ENCODE measurements at places on chromosomes 2 and 18.

DNA sequence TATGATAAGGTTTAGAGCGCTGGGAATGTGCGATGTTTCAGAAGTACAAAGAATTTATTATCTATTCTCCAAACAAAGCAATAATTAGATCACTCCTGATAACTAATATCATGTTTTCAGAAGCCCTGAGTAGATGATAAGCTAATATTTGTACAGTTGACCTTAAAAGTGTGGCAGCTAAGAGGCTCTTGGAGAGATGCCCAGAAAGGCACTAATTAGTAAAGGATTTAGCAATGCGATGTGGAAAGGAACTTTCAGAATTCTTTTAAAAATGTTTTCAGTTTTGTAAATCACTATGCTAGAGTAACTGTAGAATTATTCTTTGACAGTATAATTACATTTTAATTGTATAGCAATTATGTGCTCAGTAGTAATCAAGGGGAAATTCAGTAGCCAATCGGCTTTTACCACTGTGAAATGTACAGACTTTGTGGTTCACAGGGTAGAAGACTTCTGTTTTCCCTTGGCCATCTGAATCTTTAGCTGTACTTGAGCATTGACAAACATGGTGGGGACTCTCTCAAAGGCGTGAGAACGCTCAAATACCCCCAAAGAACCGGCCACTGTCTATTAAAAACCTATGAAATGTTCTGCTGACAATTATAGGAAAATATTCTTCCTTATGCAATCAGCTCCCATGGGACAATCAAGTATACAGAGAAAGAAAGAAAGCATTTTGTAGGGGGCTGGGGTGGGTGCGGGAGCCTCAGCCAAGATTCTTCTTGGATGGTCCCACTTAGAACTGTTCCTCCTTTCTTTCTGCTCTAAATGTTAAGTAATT, 262.8 kb upstream of the AGAP1 start:
- DNase-seq, result no peak

- peak; percentile 1 for DNase-seq
These were observed 633.2 kb upstream of the PKDCC start for GRCh38 chr2:41414486-41415230.

- DNase-seq, result no peak
These were observed 34.3 kb downstream of the FMNL2 start for GRCh38 chr2:152369176-152369860.

GRCh38 chr18:56702946-56703345, 51.8 kb downstream of the WDR7 start:
- DNase-seq, result no peak

GRCh38 chr2:140552634-140553033, 1578.2 kb downstream of the LRP1B start:
- DNase-seq, result no peak

- no peak for DNase-seq
These were observed 10.7 kb upstream of the IAH1 start for GRCh38 chr2:9463698-9464034.

DNA sequence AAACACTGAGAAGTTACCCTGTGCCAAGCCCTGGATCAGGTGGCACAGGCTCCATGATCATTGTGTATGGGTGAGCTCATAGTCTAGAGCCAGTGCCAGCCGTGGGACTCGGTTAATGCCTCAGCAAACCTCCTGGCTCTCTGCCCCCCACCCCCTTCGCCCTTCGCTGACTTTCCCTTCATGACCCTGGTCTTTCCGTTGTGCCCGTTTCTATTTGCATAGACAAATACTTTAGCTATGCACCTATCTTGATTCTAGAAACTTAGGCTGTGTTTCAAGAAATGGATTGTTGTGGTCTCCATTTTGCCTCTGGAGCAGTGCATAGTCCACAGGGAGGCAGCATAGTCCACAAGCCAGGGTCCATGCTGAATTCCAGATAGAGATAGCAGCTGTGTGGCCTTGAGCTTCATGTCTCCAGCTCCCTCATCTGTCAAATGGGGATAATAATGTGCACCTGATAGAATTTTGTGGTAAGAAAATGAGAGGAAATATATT, 44.8 kb upstream of the KDM3A start:
- no peak for DNase-seq

- no peak for DNase-seq
These were observed 3.4 kb downstream of the ZNF521 start for GRCh38 chr18:25348386-25349130.

DNA sequence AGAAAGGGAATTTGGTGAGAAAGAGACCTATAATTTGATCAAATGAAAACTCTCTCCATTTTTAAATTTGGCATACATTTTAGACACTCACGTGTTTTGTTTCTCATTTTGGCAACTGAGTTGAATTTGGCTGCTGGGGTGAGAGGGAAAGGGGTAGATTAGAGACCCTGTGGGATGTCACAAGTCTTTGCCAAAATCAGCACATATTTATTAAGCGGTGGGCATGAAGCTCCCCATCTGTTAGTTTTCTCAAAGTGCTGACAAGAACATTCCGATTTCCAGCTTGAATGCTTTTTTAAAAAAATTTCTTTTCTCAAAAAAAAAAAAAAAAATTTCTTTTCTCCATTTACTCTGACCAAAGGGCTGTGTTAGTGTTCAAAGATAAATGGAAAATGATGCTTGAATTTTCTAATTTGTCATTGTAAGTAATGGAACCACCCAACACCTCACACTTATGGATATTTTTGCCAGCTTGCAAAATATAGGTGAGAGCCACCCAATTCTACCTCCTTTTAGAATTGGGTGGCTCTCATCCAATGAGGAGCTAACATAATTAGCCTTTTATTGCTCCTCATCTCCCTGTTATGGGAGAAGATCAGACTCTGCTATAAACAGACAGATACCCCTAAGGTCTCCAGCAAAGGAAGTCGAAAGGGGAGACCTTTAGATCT, 222.9 kb upstream of the FN1 start:
- DNase-seq, result no peak

- DNase-seq, result no peak
These were observed 13.0 kb downstream of the TEX44 start for GRCh38 chr2:231605607-231606091.

- no peak for DNase-seq
These were observed 232.0 kb downstream of the LDLRAD4 start for GRCh38 chr18:13450289-13451212.

DNA sequence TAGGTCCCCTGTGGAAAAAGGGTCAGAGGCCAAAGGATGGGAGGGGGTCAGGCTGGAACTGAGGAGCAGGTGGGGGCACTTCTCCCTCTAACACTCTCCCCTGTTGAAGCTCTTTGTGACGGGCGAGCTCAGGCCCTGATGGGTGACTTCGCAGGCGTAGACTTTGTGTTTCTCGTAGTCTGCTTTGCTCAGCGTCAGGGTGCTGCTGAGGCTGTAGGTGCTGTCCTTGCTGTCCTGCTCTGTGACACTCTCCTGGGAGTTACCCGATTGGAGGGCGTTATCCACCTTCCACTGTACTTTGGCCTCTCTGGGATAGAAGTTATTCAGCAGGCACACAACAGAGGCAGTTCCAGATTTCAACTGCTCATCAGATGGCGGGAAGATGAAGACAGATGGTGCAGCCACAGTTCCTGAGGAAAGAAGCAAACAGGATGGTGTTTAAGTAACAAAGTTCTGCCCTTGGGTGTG, 165.8 kb downstream of the RPIA start:
- DNase-seq, result no peak

- DNase-seq, result no peak
These were observed 2096.3 kb upstream of the CELF4 start for GRCh38 chr18:39661856-39662366.

DNA sequence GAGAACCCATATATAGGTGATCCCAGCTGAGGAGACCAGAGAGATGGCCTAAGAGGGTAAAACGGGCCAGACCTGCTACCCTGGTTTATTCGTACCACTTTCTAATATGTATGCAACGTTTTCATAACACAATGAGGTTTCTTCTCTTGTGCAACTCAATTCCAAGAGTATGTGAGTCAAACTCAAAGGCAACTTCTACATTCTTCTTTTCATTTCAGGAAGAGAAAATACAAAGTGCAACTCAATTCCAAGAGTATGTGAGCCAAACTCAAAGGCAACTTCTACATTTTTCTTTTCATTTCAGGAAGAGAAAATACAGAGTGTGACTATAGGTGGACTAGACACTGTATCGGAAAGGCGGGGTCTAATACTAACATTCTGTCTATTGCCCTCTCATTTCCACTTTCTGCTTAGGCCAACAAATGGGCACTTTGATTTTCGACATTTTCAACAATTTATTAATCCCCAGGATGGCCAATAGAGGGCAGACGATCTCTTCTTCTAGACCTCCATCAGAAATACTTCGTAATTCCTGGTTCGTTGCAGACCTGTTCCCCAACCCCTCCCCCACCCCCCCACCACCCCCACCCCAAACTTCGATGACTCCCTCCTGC, 3.7 kb upstream of the CRIM1 start:
- DNase-seq, result no peak

DNA sequence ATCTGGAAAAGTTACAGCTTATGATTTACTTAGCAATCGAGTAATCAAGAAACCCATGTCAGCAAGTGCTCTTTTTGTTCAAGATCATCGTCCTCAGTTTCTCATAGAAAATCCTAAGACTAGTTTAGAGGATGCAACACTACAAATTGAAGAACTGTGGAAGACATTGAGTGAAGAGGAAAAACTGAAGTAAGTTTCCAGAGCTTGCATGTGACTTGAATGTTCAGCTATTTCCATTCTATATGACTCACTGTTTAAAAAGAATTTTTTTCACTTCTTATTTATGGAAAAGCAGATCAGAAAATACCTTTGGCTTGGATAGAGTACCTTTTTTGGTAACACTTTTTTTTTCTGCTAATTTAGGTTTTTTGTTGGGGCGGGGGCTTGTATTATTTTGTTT, 70.7 kb downstream of the PMS1 start:
- DNase-seq, result no peak

DNA sequence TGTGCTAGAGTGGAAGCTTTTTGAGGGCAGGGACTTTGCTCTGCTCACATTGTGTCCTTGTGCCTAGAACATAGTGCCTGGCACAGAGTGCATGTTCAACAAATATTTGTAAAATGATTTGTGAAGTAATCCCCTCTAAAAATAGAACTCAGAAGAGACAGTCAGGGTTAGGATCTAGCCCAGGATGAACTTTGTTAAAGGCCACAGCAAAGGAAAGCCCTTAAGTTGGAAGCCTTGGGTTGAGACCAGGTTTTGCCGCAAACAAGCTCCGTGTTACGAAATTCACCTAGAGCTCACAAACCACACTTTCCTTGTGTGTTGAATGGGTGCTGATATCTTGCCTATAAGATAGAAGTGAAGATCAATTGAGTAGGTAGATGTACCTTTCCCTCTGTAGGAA, 84.2 kb downstream of the SETBP1 start:
- no peak for DNase-seq

GRCh38 chr2:95320986-95321767, 24.0 kb downstream of the KCNIP3 start:
- no peak for DNase-seq

- DNase-seq, result no peak
These were observed 61.3 kb downstream of the NCKAP5 start for GRCh38 chr2:133506996-133507395.

DNA sequence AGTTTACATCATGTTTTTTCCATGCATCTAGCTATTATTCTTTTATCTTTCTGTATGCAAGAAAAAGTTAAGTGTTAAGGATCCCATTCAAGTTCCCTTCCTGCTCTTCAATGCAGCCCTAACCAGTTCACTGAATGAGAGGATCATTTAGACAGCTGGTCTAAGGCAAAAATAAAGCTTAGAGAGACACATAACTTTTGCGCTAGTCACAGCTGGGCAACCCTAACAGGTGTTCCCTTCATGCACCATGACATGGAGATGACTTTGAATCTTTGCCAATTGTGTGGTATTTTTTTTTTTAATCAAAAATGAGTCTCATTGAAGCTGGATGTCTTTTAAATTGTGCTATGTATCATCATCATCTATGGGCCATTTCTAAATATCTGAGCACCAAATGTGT, 393.8 kb upstream of the CYRIA start:
- DNase-seq, result no peak

DNA sequence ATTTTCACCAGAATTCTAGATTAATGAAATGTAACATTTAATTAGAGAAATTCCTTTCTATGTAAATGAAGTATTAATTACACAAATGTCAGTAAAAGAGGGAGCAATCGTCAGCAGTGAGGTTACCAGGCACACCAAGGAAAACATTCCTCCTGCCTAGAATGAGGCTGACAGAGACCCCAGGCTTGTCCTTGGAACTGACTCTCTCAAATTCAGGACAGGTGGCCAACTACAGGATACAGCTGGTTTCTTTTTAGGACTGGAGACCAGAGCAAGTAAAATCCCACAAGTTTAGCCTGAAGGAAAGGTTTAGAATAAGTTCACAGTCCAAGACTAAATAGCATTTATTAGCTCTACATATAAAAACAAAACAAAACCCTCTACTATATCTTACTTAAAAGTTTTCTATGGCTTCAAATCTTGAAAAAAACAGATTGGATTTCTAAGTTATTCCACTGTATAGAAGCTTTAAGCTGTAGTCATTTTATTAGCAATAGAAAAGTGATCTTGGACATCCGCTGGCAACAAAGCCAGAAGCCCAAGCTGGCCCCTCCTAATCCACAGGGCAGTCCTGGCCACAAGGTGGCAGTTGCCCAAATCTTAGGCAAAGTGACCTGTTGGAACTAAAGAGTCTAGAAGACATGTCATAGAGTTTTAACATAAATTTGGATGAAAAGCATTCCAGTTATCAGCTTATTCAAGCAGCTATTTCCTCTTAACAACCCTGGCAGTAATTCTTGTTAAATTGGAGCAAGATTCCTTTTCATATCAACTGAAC, 81.0 kb downstream of the SP3 start:
- DNase-seq, result no peak

DNA sequence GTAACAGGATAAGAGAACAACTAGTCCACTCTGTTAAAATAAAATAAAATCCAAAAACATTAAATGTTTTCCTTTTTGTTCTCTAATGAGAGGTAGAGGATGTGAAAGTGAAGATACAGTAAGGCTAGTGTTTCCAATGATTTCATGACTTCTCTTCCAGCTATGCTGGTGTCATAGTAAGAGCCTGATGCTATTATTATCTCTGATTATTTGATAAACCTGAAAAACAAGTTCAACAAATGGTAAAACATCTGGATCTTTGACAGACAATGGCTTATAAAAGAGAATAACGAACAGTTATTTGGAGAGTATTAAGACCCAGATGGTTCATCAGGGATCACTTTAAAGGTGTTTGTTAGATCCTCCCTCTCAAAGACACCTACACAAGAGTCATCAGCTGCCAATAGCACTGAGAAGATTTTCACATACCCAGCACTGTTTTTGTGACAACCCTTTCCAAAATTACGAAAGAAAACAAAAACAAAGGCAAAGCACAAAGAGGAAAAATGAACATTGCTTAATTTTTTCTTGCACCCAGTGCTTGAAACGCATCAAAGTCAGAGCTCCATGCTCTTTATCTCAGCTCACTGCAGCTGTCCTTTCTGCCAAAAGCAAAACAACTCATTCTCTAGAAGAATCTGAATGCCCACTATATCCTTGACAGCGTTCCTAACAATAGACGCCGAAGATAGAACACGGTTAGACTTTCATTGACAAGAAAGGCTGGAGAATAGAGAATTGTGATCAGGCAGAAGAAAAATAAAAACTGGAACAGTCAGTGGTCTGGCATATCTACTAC, 168.6 kb downstream of the SLC8A1 start:
- DNase-seq, result no peak
